ENCODE measurements at places on chromosomes 3 and 15.

GRCh38 chr3:44914936-44915335 lies 40.5 kb downstream of the TGM4 start:
- no peak for DNase-seq

DNA sequence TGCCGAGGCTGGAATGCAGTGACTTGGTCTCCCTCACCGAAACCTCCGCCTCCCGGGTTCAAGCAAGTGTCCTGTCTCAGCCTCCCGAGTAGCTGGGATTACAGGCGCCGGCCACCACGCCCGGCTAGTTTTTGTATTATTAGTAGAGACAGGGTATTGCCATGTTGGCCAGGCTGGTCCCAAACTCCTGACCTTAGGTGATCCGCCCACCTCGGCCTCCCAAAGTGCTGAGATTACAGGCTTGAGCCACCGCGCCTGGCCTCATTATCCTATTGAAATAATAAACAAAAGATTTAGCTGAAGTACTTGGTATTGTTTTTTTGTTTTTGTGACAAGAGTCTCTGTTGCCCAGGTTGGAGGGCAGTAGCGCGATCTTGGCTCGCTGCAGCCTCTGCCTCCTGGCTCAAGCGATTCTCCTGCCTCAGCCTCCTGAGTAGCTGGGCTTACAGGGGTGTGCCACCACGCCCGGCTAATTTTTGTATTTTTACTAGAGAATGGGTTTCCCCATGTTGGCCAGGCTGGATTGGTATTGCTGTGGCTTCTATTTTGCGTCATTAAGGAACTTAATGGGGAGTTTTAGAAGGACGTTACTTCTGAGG lies 1.5 kb downstream of the RPL35A start:
- DNase-seq = no peak

DNA sequence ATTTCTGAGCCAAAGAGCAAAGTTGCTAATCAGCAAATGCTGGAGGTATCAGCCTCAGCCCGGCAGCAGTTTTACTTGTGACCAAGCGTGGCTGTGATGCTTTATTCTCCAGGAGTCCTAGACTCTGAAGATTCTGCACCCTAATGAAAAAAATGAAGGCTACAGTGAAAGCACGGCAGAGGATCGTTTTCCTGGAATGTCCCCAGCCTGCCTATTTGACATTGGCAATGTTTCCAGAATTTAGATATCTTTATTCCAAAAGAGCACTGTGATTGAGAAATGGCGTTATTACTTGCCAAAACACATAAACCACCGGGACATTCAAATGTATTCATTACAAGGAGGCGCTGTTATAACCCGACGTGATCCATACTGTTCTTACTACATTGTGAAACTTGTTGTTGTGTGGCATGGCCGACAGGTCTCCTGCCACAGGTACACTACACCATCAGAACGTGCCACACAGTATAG lies 263.8 kb downstream of the SLCO3A1 start:
- DNase-seq = no peak

- DNase-seq = no peak
Measured at GRCh38 chr3:16978921-16979271, 94.1 kb downstream of the PLCL2 start.

GRCh38 chr3:965826-966225 lies 127.0 kb upstream of the CNTN6 start:
- DNase-seq = no peak

DNA sequence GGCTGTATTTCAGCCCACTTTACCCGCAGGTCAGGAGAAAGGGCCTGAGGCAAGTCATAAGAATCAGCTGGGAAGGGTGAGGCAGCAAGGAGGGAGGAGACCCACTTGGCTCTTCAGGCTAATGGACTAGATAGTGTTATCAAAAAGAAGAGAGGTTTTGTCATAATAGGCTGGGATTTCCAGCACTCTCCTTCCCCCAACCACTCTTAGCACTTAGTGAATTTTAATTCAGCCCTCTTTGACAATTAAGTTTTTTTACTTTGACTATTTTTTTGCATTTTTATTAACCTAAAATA lies 771 bp downstream of the MPI start:
- DNase-seq = no peak

- no peak for DNase-seq
Measured at GRCh38 chr3:196207833-196208607, 3.2 kb downstream of the ZDHHC19 start.

DNA sequence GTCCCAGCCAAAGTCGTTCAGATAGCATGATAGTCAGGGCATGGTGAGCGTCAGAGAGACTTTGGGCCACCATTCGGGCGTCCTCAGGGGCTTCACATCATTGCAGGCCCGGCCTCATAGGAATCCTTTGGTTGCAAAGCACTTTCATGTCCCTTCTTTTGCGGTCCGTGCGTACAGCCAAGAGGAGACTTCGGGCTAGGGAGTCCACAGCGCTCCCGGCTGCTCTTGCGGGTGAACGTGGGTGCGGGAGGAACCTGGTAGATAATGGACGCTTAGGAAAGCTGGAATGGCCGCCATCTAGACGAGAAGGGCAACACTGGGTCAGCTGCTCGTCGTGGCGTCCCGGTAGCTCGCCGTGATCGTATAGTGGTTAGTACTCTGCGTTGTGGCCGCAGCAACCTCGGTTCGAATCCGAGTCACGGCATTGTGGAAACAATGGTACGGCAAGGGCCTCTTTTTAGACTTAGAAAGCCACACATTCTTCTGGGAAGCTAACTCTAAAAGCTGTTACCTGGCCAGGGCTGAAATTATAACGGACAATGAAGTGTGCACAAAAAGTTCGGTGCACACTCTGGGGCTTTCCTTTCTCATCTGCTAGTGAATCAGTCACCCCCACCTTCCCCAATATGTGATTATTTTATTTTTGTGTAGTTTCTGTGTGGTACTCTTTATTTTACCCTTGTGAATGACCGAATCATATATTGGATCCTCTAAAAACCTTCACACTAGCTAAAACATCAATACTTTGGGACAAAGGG lies 13.2 kb upstream of the SHF start:
- DNase-seq = peak; percentile 71

DNA sequence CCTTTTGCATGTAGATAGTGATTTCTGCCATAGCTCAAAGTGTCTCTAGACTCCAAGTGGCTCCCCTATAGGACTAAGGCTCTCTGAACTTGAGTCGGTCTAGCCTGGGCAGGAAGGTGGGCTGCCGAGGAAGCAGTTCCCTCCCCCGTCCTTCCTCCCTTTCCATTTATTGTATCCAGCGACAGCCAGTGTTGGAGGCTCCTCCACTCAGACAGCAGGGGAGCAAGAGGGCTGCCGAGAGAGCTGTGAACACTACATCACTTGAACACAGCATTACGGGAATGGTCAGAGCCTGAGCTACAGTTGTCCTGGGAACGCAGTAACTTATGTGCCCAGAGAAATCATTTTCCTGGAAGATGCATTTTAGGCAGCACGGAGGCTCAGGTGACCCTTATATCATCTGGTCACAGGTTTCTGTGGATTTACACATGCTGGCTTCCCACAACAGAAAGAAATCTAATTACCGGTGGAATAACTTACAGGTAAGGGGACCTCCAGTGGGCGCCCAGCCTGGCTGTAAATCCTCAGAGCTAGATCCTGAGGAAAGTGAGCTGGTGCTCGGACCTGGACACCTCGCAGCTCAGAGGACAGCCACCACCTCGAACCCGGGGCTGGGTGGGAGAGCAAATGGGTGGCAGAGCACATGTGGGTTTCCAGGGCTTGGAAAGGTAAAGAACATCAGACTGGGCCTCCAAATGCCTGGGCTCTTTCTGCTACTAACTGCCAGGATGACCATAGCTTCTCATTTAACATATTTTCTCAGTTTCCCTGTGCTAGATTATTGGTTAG lies 197.1 kb downstream of the UACA start:
- no peak for DNase-seq

GRCh38 chr3:126356373-126357264 lies 589 bp downstream of the KLF15 start:
- no peak for DNase-seq

DNA sequence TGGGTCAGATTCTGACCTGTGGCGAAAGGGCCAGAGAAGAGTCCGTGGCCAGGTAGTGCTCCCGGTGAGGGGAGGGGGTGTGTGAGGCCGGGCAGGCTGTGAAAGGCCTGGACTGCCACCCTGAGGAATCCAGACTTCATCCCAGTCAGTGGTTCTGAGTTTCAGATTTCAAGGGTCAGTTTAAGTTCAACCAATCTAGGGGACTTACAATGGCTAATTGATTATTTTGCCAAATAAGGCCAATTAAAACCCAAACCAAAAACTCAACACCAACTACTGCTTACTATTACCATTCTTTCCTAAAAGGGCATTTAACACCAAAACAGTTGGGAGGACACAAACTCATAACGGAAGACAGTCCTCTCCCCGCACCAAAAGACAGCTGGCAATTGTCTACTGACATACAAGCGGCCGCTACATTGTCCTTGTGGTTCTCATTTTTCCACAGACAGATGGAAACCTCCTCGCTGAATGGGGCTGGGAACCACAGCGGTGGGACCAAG lies 30.5 kb downstream of the TMEM44 start:
- no peak for DNase-seq

DNA sequence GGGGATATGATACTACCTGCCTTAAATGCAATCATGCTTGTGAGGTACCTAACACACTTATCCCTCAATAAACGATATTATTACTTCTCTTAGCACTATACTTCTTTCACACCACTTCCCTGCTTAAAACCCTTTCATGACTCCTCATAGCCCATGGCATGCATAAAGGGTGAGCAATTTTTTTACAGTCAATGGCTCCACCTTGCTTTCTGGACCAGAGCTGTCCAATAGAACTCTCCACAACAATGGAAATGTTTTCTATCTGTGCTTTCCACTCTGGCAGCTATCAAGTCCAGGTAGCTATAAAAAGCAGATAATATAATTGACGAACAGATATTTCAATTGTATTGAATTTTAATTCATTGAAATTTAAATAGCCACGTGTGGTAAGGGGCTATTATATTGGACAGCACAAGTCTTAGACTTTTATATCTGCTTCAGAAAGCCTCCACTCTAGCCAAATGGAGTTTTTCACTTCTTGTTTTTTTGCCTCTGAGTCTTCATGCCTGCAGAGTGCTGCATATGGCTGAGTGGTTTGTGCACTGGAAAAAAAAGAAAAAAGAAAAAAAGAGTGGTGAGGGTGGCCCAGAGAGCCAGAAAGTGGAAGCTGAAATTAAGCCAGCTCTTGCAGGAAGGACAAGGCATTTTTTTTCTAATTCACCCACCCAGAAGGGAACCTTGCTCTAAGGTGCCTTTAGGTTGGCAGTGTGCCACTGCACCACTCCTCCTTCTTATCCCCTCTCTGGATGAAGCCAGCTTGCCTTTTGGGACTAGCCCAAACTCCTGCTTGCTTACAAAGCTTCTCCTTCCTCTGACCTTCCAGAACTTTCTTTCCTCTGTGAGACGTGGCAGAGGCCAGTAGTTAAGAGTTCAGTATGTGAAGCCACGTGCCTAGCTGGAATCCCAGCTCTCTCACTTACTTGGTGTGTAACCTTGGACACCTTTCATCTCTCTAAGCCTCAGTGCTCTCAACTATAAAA lies 239.0 kb upstream of the LRTM1 start:
- DNase-seq = no peak

DNA sequence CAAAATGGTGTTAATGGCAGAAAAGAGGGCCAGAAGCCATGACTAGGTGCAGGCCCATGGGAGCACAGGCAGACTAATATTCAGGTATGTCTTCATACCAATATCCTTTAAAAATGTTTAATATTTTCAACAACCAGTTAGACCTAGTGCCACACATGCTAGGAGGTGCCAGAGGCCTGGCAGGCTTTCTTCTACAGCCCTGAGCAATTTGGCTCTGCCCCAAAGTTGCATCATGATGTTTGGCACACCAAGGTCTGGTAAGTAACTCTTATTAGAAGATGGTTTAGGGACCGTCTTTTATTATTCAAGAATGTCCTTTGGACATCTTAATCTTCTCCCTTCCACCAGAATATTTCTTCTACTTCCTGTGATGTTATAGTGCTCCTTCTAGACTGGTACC lies 34.8 kb downstream of the MITF start:
- DNase-seq = no peak

GRCh38 chr15:29115093-29115991 lies 154.3 kb downstream of the NSMCE3 start:
- no peak for DNase-seq

DNA sequence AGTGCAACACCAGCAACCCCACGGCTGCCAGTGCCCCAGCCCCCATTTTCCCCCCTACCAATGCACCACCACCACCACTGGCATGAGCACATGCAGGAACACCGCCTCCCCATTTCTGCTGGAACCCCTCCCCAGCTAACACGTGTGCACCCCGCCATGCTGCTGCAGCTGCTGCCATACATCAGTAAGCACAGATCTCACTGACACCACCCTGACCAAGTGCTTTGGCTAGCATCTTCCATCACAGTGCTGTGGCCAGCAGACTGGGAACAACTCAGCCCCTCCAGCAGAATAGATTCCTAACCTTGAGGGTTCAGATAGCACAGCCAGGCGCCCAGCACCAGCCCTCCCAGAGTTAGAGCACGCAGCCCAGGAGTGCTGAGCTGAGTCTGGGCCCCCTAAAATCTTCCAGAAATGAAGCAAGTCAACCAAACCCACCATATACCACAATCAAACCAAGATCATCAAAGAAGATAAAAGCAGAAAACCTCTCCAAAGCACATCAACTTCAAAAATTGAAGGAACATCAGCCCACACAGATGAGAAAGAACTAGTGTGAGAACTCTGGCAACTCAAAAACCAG lies 81.2 kb upstream of the CDV3 start:
- DNase-seq = no peak
